H4 (cell line): ENCODE measurements at places on chromosomes 1 and 21.

GRCh38 chr1:150765296-150765976 lies at the start of gene CTSS:
CTSS (minus strand) TSS chr1:150765778; CDS start chr1:150764763, 1,015 bp downstream.
- DNase-seq: no peak

GRCh38 chr1:89198081-89198480 lies 661 bp downstream of the GBP4 start:
- no peak for DNase-seq

- peak; percentile 93 for DNase-seq
Observed at GRCh38 chr1:37423810-37424209, 50.6 kb upstream of the ZC3H12A start.

DNA sequence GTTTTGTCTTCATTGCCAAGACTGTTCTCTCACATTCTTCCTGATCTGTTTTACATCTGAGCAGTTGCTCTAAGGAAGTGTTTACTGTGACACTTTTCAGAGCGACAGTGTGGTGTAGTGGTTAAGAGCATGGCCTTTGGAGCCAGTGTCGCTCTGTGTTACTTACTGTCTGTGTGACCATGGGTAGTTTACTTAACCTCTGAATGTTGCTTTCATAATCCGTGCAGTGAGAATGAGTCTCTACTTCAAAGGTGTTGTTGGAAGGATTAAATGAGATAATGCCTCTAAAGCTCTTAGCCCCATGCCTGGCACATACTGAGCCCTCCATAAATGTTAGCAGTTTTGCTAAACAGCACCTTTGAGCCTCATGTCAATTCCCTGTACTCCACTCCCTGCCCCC lies 35.9 kb upstream of the ZFP69B start:
- no peak for DNase-seq

DNA sequence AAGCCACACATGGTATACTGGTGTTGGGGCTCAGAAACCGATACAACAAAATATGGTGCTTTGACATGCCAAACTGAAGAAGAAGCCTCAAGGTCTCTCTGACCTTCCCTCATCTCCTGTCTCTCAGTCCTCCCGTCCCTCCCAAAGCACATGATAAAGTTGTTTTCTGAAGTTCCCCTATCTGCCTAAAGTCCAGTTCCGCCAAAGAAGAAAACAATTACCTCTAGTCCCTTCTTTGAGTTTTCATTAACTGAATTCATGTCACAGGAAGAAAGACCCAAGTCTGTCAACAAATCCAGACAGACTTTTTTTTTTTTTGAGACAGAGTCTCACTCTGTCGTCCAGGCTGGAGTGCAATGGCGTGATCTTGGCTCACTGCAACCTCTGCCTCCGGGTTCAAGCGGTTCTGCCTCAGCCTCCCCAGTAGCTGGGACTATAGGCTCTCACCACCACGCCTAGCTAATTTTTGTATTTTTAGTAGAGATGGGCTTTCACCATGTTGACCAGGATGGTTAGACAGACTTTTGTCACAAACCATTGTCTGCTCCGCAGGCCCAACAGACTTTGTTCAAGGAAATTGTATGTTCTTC lies 32.2 kb upstream of the SLC2A1 start:
- no peak for DNase-seq

DNA sequence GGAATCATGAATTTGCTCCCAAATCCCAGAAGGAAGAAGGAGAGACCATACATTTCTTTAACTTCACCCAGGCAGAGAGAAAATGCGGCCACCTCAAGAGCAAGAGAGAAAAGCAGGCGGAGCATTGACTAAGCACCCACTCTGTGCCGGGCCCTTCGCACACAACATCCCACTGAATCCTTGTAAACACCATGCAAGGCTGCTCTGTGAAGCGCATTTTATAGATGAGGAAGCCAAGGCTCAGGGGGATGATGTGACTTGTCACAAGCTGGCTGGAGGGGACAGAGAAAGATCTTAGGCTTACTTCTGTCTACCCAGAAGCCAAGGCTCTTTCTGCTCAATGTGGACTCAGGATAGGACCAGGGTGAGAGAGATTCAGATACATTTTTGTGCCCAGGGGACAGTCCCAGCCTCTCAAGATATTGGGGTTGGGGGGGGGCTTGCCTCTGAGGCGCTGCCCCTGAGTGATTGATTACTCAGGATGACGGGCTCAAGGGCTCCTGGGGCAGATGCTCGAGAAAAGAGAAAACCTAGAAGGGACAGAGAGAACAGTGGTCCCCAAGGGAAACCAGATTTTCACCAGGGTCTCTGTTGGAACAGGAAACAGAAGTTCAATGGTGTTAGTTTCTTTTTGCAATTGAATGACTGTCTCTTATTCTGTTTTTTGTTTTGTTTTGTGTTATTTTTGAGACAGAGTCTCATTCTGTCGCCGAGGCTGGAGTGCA lies 19.5 kb downstream of the PADI2 start:
- no peak for DNase-seq

DNA sequence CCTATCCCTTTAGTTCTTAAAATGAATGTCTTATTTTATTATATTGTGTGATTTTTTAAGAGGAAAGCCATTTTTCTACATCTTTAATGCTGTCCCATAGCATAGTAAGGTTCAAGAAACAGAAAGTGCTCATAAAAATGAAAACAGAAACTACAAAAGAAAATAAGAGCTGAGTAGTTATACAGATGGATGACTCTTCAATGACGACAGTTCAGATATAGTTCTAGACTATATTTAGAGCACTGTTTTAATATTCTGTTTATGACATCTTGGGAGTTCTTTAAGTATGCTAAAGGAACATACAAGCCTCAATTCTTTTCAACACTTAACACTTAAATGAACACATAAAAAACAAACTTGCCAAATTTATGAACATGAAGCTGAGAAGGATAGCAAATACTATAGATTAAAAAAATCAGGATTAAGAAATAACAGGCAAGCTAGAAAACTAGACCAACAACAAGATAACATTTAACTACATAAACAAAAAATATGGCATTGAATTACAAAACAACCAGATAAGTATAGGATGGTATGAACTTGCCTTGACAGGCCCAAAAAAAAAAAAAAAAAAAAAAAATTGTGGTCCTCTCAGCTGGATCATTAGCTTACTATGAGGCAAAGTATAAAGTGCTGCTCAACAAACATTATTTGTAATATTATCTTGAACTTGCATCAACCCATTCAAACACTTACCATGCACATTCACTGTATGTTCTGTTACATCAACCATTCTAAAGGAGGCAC lies 87.9 kb downstream of the ZZZ3 start:
- DNase-seq: no peak

DNA sequence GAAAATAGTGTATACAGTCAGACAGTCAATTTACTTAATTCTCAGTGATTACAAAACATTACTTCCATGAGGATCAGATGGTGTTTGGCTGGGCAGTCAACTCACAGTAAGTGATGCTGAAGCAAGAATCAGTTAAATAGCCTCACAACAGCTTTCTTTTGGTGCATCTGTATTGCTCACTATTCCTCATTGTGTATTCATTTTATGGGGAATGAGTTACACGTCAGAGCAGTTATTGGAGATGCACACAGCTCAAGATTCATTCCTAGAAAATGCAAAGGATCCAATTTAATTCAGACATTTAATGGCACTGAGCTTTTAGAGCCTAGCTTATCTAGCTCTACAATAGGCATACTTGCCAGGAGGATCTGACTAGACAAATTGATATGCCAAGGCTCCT lies 150.6 kb downstream of the HS2ST1 start:
- no peak for DNase-seq

- no peak for DNase-seq
Observed at GRCh38 chr1:56334047-56334446, 245.3 kb downstream of the PLPP3 start.

GRCh38 chr1:218281285-218281684 lies 3.8 kb upstream of the RRP15 start:
- no peak for DNase-seq
